ENCODE measurements at places on chromosomes 3 and 15. TPM values are rescaled to one million over a fixed set of nuclear protein-coding genes. Genes with fewer than 3 reads are reported as not detected.

- peak; percentile 78 for DNase-seq
Measured at GRCh38 chr3:129606636-129607390, at the start of gene PLXND1. Gene PLXND1 (minus strand): TSS chr3:129606676. CDS start chr3:129606639, 37 bp downstream.

DNA sequence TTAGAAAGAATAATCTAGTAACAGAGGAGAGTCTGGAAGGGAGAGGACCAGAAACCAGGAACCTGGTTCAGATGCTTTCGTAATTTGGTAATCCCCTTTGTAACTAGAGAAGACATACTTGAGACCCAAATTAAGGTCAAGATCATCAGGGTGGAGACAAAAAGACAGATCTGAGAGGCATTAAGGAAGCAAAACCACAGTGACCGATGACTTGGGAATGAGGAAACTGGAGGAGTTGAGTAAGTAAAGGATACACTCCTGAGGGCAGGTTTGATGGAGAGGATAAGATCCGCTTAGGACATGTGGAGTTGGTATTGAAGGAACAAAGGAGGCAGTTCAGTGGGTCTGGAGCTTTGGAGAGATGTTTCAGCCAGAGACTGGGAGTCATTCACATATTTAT lies 23.6 kb upstream of the BCL2A1 start:
- no peak for DNase-seq

DNA sequence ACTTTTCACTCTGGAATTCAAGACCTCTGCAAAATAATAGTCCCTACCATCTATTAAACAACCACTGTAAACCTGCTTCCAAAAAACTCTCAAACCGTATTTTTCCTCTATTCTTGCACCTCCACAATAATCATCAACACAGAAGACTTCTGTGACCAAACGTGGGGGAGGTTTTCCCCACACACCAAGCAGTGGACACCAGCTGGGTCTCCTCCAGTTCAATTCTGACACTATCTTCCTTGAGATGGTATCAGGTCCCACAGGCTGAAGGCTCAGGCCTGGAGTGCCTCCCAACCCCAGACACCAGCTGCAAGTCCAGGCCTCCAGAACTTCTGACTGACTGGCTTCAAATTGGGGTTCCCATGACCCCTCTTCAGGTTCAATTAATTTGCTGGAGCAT lies 89.6 kb upstream of the RAP2B start:
- no peak for DNase-seq

DNA sequence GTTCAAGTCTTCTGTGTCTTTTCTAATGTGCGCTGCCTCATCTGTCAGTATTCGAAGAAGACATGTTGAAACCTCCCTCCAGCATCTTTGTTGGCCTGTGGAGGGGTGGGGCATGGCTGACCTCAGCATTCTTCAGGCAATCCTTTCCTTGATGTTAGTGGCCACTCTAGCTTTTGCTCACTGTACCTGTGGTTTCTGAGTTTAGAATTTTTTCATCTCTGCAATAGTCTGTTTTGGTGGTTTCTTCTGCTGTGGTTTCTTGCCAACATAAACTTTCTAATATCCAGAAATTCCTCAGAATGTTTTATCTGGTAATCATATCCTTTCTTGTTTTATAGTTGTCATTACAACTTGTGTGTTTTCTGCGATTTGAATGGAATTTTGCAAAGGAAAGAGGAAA lies 251.3 kb upstream of the NR2E3 start:
- DNase-seq = no peak

Gene TMC3
- total RNA-seq = 0.20 TPM

Gene GOLGA6B
- total RNA-seq = 0.10 TPM

- no peak for DNase-seq
Measured at GRCh38 chr15:51375966-51376640, 34.6 kb downstream of the GLDN start.

Gene CFAP20DC
- total RNA-seq = 1.3 TPM

GRCh38 chr3:5058471-5058951 lies 63.6 kb upstream of the ARL8B start:
- peak; percentile 86 for DNase-seq

DNA sequence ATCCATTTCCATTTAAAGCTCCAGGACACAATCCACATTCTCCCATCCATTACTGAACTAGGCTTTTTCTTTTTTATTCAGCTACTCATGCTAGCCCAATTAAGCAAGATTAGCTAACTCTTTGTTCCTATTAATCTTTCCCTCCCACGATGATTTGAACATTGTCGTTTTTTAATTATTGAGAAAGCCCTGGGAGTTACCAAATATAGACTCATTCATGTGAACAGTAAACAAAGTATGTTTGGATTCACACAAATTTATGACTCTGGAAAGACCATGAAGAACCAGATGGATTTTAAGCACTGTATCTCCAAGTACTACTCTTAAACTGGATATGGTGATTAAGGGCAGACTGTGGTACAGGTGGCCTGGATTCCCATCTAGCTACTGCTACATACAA lies 82.2 kb downstream of the STRIT1 start:
- peak; percentile 63 for DNase-seq

Gene P3H2
- 37.7 TPM for total RNA-seq

Gene P2RY1
- 5.7 TPM for total RNA-seq

Gene PLAAT1
- total RNA-seq = 2.4 TPM

Gene CLDN18
- total RNA-seq = not detected

- DNase-seq = no peak
Measured at GRCh38 chr15:59966262-59966661, 37.8 kb upstream of the FOXB1 start.

DNA sequence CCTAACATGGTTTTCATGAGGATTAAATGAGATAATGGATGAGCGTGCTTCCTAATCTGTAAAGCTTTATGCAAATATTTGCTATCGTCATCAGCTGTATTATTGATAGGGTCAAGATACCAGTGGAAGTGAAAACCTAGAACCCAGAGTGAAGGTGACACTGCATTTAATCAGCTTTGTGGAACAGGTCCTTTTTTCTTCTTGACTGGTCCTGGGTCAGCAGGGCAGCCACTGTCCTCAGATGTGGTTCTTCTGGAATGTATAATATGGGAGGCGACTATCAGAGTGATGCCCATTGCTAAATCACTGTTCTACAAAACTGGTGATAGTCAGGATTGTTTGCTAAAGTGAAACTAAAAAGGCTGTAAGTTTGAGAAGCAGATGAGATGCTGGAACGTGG lies 41.4 kb downstream of the SORD start:
- DNase-seq = no peak

DNA sequence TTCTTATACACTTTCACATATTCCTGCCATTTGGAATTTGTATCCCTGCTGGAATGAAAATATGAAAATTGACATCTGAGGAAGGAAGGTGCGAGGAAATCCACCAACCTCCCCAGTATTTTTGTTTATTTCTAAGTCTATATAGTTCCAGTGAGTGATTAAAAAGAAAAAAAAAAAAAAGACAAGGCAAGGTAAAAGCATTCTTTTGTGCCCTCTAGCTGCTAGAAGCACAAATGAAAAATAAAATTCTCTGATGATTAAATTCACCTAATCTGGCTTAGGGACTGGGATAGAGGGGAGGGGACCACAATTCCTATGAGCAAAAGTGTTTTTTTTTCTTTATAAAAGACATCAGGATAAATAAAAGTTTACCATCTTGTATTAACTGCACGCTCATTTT lies 370.9 kb downstream of the NR2F2 start:
- DNase-seq = no peak

Data from skin of body (tissue), 3 donors.